Activated CD4-positive, CD25-positive, alpha-beta regulatory T cell (primary cell): ENCODE measurements at places on chromosomes 3 and 15.

GRCh38 chr3:67526246-67526645, 128.2 kb downstream of the SUCLG2 start:
- DNase-seq, result no peak

DNA sequence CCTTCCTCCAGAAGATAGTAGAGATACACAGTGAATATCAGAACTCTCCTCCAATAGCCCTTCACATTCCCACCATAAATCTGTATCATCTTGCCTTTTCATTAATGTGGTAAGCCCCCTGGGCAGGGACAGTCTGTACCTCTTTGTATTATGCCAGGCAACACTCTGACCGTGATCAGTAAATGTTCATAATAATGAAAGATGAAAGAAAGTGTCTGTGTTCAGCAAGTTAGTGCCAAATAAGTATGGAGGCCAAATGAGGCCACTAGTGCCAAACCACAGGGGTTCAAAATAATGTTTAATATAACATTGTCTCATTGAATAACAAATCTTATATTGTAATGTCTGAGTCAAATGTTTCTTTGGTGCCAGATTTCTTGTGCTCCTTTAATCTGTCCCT, 104.3 kb downstream of the CMSS1 start:
- DNase-seq, result no peak

GRCh38 chr15:79595995-79596622, 164.0 kb downstream of the MINAR1 start:
- DNase-seq, result no peak

GRCh38 chr3:44412365-44412764, 65.1 kb downstream of the ZNF445 start:
- DNase-seq, result no peak

- DNase-seq, result no peak
These were observed 68.4 kb downstream of the MINDY2 start for GRCh38 chr15:58839485-58839884.

GRCh38 chr3:98982351-98982750, 80.9 kb upstream of the DCBLD2 start:
- no peak for DNase-seq

- no peak for DNase-seq
These were observed 104.5 kb downstream of the NLGN1 start for GRCh38 chr3:173501931-173502489.

DNA sequence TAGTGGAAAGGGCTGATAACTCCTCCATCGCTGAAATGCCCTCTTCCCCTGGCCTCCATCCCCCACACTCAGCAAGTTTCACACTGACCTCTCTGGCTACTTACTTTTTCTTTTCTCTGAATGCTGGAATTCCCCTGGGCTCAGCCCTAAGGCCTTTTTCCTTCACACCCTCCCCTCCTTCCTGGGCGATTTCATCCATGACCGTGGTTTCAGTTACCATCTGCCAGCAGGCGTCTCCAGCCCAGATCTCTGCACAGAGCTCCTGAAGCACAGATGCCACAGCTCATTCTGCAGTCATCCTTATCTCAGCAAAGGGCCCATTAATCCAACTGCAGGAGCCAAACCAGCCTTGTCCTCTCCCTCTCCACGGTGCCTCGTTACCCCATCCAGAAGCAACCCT, 114.0 kb downstream of the RFTN1 start:
- no peak for DNase-seq

DNA sequence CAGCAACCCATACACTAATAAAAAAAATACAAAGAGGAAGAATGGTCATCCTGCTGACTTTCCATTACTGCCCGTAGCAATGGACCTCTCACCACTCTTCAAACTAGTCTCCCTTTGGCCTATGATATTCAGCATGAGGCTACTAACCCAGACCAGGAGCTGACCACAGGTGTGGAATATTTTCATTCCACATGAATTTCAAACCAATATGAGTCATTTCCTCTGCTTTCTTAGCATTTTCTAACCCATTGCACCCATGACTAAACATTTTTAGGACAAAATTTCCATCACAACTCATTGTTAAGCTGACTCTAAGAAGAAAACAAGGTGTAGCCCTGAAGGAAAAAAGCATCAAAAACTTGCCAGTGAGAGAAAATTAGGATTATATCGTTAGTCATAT, 34.0 kb upstream of the ZPLD1 start:
- no peak for DNase-seq

- DNase-seq, result no peak
These were observed 343.7 kb downstream of the NSUN3 start for GRCh38 chr3:94406595-94406994.

- DNase-seq, result no peak
These were observed 303.8 kb downstream of the RPLP1 start for GRCh38 chr15:69756440-69756839.
